COLO829 (cell line): ENCODE measurements at places on chromosomes 5 and 9.

- no peak for DNase-seq
These were observed 94.7 kb downstream of the NLN start for GRCh38 chr5:65816729-65817128.

DNA sequence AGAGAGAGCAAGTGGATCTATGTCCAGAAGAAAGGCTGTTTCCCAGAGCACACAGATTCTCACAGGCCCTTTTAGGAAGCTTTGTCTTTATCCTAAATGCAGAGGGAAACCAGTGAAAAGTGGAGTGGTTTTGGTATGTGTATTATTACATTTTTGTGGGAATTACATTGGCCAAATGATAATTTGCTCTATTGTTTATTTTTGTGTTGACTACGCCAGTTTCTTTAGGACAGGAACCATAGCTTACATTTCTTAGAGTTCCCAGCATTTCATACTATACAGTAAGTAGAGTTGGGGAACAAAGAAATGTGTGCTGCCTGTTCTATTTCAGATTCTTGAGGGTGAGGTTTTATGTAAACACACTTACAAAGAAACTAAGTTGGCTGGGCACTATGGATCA is 29.4 kb upstream of the SPATA31D4 start:
- DNase-seq: no peak

DNA sequence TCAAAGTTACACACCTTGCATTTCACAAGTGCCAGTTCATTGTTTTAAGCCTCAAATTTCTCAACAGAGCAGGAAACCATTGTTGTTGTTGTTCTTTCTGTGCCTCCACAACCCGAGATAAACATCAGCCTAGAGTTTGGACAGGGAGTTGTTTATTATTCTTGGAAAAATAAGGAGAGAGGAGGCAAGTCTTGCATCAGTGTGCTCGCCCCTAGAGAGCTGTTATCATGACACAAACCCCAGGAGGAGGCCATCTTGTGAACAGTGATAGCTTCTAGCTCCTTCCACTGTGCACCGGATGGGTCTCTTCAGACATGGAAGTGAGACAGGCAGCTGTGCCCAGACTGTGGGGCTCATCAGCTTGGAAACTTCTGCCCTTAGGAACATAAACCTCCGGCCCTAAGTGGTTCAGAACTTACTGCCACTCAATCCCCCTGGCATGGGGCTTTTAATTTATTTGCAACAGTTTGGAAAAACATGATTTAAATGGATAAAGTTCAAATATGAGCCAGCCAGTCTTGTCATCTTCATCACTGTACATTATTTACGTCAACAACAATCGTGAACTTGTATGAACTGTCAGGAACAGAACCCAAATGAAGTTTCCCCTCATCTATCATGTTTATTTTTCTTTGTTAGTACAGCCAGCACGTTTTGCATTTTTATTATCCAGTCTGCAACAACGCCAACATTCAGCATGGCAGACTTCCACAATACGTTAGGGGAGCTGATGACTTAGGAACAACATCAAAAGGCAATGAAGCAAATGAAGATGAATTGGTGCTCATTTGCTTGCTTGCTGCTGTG is 181.7 kb upstream of the S1PR3 start:
- no peak for DNase-seq

DNA sequence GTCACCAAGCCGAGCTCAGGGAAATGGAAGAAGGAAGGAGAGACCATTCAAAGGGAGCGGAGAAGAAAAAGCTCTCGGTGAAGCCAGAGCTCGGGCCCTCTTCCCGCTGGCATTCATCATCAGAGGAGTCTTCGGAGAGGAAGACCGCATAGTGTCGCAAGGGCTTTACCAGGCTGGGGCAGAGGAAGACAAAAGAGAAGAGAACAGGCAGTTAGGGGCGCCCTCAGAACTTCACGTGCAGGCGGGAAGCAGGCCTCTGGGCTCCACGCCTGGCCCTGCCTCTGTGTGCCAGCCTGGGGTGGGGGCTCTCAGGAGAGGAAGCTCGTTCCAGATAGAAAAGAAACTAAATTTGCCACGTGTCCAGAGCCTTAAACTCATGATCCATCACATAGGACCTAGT is 31.7 kb downstream of the CRB2 start:
- DNase-seq: no peak

DNA sequence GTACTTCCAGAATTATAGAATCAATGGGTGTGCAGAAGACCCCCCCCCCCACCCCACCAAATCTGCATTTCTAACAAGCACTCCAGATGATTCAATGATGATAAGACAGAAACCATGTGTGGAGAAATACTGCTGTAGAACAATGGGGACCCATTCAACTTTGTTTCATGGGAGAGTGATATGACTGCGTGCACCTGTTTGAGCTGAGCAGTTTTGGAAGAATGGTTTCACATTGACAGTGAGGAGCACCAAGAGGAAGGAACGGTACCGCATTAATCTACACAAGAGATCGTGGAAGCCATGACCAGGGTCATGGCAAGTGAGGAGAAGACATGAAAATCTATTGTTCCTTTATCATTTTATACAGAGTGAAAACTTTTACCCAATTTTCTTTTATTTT is 202.7 kb downstream of the CD180 start:
- no peak for DNase-seq

DNA sequence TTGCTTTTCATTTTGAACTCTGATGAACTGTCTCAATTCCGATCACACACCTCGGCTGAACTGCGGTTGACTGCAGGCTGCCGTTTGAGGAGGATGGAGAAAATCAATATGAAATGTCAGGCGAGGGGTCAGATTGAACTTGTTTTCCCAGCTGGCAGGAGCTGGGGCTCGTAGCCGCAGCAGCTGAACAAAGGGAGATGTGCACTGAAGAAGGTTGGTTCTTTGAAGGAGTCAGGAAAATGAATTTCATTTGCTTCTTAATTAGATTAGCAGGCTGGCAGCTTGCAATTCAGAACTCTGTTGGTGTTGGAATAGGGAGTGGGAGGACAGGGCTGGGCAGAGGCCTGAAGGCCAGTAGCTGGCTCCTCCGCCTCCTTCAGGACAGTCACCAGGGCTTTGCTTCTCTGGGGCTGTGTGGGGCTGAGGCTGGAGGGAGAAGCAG is 117.4 kb upstream of the GPR151 start:
- DNase-seq: no peak

DNA sequence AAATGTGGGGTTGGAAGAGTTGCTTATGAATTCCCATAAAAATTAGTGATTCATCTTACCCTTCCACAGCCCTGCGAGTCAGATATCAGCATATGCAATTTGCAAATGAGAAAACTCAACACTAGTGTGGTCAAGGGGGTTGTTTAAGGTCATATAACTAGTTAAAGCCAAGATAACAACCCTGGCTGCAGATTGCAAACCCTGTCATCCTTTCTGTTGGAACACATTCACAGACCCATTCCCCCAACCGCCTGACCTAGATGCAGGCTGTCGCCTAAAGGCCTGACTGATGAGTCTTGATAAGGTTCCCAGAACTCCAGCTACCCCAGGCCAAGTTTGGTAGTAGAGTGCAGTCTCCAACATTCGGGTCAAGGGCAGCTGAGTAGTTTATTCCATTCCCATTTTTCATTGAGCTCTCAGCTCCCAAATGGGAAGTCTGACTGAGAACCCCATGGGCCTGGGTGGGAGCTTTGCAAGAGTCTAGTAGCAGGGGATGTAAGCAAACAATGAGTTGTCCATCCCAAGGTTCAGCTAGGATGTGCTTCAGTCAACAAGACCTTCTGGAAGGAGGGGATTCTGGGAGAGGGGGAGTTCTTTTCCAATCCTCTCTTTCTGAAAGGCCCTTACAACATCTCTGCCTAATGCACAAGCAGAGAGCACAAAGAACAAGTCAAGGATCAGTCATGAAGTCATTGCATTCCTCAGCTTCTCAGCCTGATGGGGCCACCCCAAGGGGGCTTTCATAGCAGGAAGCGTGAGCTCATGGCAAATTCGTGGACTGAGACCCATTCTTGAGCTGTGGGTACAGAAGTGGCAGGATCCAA is 40.3 kb downstream of the ADAM19 start:
- DNase-seq: no peak

GRCh38 chr5:152405145-152405544 is at the start of gene NMUR2:
Gene NMUR2, minus strand, starts transcription at chr5:152405279. Its CDS starts 166 bp downstream, at chr5:152405113.
- DNase-seq: no peak

- no peak for DNase-seq
These were observed 12.5 kb downstream of the NINJ1 start for GRCh38 chr9:93121316-93122241.

DNA sequence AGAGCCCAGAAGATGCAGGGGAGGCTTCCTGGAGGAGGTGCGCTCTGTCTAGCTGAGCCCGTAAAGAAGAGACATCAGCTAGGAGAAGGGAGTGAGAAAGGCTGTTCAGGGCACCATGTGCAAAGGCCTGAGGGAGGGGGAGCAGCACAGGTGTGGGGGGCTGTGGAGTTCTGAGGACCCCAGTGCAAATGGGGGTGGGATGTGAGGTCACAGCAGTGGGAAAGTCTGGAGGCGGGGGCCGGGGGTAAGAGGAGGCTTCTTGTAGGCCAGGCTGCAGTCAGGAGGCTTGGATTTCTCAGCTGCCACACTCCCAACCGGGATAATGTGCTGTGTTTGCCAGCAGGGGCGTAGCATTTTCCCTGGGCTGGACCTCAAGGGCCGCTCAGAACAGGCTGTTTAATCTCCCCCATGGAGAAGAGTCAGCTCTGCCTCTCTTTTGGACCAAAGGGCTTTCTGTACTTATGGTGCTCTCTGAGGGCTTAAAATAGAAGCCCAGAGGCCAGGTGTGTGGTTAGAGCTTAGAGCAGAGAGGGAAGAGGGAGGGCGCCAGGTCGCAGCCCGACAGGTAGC is 5.7 kb downstream of the NEURL1B start:
- DNase-seq: no peak

DNA sequence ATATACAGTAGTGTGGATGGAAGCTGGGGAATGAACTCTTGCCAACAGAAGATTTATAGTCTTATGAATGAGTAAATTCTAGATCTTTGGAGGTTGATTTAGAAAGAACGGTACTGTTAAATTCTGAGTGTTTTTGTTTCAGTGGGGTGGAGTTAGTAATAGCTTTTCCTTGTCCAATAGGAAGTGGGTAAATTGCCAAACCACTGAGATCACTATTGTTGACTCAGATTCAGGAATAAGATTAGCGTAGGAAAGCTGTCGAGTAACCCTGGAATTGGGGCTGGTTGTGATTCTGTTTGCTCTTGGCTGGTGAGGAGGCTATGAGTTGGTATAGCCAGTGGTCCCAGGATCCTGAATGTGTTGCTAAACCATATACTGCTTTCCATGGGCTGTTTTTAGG is 155.6 kb downstream of the ARHGAP26 start:
- DNase-seq: peak; percentile 4

- peak; percentile 3 for DNase-seq
These were observed 488.5 kb downstream of the NR2F1-AS1 start for GRCh38 chr5:93092349-93093105.

DNA sequence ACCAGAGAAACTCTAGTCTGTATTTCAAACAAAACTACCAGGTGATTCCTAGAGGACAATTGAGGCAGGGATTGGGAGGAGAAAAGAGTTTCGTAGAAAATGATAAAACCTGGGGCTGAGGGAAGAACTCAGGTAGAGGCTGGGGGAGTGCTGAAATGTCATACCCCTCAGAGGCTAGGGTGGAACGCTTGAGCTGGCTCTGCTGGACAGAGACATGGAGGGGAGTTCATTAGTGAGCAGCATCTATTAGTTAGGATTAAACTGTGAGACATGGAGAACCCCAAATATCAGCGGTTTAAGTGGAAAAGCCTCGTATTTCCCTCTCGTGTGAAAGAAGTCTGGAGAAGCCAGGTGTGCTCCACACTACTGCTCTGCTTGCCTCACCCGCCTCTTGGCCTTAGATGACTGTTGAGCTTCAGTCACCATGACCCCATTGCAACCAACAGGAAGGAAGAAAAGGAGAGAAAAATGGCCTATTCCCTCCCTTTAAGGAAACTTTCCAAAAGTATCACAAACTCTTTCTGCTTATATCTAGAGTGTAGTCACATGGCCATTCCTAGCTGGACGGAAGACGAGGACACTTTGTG is 53.7 kb upstream of the ABCA1 start:
- DNase-seq: no peak

GRCh38 chr5:159943326-159943725 is 27.0 kb downstream of the ADRA1B start:
- no peak for DNase-seq

- DNase-seq: no peak
These were observed 36.9 kb downstream of the NIPAL4 start for GRCh38 chr5:157496864-157497263.

- no peak for DNase-seq
These were observed 103.5 kb downstream of the ADAMTS19 start for GRCh38 chr5:129563585-129563984.

GRCh38 chr9:121187636-121188305 is 13.9 kb downstream of the RAB14 start:
- no peak for DNase-seq

GRCh38 chr9:96447406-96447805 is 2.6 kb upstream of the HABP4 start:
- no peak for DNase-seq

GRCh38 chr9:83474631-83475030 is 63.6 kb downstream of the FRMD3 start:
- DNase-seq: no peak

DNA sequence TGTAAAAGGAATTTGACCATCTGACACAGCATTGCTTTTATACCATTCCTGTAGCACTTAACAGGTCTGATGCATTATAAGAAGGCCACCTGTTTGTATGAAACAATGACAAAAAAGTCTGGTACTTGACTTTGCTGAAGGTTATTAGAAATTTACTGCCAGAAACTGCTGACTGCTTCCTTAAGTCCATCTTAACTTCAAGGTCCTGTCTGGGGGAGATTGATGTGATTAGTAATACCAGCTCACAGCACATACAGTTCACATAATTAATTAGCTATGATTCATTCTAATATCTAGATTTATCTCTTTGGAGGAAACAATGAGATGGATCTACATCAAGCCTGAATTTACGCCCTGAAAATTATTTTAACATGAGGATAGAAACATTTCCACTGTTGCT is 49.6 kb upstream of the TEK start:
- no peak for DNase-seq

DNA sequence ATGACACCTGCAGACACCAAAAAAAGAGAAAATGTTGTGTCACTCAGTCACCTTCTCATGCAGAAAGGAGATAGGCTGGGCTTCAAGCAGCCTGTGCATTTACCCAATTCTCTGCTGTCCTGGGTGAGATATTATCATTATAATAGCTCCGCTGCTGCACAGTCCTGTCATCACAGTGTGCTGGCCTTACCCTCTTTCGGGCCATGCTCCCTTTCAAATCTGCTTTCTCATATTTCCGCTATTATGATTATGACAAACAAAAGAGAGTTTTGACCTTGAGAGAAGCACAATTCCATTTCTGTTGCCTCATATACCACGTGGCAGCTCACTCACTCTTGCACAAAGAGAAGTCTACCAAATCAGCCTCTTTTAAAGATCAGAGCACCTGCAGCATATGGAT is 1350.1 kb upstream of the ACO1 start:
- DNase-seq: no peak

DNA sequence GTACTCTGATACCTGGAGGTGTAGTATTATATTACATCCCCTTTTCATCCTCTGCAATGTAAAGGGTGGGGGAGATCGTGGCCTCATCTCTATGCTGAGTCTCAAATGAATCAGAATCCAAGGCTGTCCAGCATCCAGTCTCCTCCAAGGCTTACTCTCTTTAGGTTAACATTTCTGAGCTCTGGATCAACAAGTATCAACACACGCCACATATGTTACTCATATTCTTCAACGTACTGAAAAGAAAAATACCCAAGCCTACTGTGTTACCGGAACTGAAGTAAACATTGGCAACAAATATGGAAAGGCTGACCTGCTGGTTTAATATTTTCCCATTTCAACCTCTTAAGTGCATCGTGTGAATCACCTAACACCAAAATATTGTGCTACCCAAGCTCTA is 241.8 kb downstream of the GAS1 start:
- DNase-seq: no peak

GRCh38 chr5:6473284-6473683 is 24.6 kb downstream of the UBE2QL1 start:
- DNase-seq: no peak

- DNase-seq: no peak
These were observed 205.4 kb downstream of the SPATA31A6 start for GRCh38 chr9:42388846-42389245.
